ENCODE measurements at places on chromosomes 5 and 9.
A peak's percentile ranks its signal among the peaks of the same experiment; 100 is the strongest.

DNA sequence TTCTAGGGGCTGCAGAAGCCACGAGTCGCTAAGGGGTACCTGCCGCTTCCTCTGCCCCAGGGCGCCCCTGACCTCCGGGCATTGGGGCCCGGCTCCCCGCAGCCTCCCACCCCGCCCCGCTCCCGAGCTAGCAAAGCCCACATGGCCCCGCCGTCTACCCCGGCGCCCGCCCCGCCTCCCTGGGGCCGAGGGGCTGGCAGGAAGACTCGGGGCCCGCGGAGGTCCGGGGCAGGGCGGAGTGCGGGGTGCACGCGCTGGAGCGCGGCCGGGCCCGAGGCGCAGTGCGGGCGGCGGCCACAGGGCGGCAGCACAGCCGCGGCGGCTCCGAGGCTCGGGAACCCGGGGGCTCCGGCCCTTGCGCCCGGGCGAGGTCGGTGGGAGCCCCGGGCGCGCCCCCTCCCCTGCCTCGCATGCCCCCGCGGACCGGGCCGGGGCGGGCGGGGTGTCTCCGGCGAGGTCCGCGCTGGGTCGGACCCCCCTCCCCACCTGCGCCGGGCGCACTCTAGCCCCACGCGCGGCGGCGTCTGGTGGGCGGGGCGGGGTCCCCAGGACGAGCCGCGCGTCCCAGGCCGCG is 6.7 kb downstream of the NRARP start:
- H3K36me3 ChIP-seq = no peaks in the 10 kb centered on the region
- peaks cover 47% of the 10 kb centered on the region for H3K4me1 ChIP-seq
- peak overlapping the region; percentile 80 for H3K27ac ChIP-seq

- H3K36me3 ChIP-seq = no peaks in the 10 kb centered on the region
- no peaks in the 10 kb centered on the region for H3K4me1 ChIP-seq
- H3K4me3 ChIP-seq = no peak overlapping the region
- H3K27ac ChIP-seq = no peak overlapping the region
Observed at GRCh38 chr5:151569132-151570046, 21.7 kb downstream of the FAT2 start.

DNA sequence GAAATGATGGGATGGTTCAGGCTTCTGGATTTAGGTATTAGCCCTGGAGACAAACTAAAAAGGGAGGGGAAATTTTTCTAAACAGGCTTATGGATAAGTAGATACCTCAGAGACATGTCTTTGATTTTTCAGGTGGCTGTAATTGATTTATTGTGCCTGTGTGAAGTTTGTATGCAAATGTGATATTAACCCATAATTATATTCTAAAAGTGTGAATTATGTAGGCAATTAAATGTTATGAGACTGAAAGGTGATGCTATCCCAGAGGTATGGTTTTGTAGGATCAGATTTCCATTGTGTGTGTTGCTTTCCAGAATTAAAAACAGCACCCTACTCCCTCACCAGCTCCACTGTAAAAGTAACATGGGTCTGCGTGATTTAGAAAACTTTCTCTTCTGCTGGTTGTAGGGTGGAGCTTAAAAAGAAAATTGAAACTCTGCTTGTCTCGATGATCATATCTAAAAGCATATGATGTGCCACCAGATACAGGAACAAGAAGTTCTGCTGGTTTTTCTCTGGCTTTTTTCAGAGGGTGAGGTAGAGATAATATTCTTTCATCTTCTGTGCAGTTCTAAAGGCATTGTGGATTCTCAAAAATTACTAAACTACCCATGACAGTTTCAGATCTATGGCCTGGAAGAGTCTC is 71.8 kb upstream of the TAF11L2 start:
- DNase-seq = no peak
- H3K4me1 ChIP-seq = no peaks in the 10 kb centered on the region
- H3K27ac ChIP-seq = no peak overlapping the region
- no peaks in the 10 kb centered on the region for H3K27me3 ChIP-seq

- DNase-seq = no peak
- no peaks in the 10 kb centered on the region for H3K27me3 ChIP-seq
- H3K4me1 ChIP-seq = no peaks in the 10 kb centered on the region
- H3K36me3 ChIP-seq = no peaks in the 10 kb centered on the region
Observed at GRCh38 chr9:93173365-93174051, 10.4 kb upstream of the WNK2 start.

GRCh38 chr5:10590226-10590999 is 26.5 kb downstream of the ANKRD33B start:
- no peaks in the 10 kb centered on the region for H3K27me3 ChIP-seq
- no peaks in the 10 kb centered on the region for H3K36me3 ChIP-seq
- no peak for DNase-seq

DNA sequence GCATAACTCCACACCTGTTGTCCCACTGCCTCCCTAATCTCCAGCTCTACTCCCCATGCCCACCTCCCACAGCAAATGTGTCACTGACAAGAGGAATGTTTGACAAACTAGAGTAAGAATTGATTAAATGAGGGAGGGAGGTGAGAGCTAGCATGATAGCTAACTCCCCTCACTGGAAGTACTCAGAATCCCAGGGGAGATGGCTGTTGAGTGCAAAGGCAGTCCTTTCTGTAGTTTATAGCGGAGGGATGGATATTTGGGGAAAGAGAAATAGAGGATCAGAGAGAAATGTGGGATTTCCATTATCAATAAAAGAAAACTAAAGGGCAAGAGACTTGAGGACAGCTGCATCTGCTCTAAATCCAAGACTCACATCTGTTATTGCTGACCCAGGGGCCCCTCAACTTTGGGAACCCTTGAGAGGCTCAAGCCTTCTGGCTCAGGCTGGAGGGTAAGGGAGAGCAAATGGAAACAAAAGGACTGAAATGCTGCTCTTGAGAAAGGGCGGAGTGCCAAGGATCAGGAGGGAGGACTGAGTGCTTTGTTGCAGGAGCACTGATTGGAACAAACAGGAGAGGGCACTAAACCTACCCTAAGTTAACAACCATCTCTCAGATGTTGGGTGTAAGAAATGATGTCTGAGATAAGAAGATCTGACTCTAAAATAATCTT is 372.1 kb downstream of the NTRK2 start:
- no peak for DNase-seq
- no peaks in the 10 kb centered on the region for H3K27me3 ChIP-seq
- no peaks in the 10 kb centered on the region for H3K36me3 ChIP-seq
- H3K27ac ChIP-seq = peak overlapping the region; percentile 76

- H3K36me3 ChIP-seq = no peaks in the 10 kb centered on the region
- H3K27ac ChIP-seq = no peak overlapping the region
- no peaks in the 10 kb centered on the region for H3K27me3 ChIP-seq
Observed at GRCh38 chr9:121577166-121577565, 74.3 kb upstream of the DAB2IP start.

DNA sequence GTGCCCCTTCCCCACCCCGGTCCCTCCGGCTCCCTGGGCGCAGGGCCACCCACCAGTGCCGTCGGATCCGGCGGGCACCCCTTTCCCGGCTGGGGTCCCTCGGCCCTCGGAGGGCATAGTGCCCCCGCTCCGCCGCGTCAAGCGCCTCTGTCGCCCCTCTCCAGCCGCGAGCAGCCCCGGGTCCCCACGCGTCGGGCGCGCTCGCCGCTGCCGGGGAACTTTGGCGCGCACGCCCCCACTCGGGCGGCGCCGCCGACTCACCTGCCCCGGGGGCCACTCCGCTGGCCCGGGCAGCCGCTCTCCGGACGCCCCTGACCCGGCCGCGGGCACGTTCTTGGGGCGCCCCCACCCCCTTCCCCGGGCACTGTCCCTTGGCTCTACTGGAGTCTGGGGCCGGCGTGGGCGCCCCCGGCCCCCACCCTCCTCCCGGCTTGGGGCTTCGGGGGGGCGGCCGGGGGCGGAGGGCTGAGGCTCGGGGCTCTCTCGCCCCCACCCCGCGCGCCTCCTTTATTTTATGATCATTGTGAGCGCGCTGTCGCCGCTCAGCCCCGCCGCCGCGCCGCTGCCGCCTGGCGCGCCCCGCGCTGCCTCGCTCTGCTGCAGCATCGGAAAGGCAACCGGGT is 1.1 kb upstream of the FAM78A start:
- DNase-seq = no peak
- H3K4me1 ChIP-seq = no peaks in the 10 kb centered on the region
- no peaks in the 10 kb centered on the region for H3K36me3 ChIP-seq

DNA sequence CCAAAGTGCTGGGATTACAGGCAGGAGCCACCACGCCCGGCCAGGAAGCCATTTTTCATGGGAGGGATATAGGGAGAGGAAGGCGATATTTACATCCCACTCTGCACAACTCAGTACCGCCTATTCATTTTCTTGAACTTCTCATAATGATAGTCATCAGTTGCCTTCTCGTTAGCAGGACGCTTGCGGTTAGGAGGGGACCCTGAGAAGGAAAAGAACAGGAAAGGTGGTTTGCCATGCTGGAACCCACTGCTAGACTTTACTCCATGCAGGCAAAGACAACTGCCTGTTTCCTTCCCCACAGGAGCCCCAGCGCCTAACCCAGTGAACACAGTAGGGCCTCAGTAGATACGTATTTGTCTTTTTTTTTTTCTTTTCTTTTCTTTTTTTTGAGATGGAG is 4.1 kb upstream of the TOR1A start:
- peaks cover 11% of the 10 kb centered on the region for H3K36me3 ChIP-seq
- H3K27ac ChIP-seq = no peak overlapping the region
- H3K4me3 ChIP-seq = no peak overlapping the region
- H3K4me1 ChIP-seq = peaks cover 3% of the 10 kb centered on the region

DNA sequence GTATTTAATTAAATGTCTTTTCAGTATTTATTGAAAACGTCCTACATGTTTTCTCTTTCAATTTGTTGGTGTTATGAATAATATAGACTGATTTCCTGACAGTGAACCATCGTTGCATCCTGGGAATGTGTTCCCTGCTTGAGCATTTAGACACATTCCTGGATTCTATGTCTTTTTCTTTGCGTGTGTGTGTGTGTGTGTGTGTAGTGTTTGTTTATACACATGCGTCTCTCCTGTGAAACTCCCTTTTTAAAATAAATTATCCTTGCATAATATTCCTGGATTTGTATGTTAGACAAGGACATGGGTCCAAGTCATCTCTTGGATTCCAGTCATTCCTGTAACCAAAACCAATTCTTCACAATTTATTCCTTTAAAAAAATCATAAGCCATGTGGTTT is 153.4 kb downstream of the HSPA4 start:
- no peak overlapping the region for H3K27ac ChIP-seq
- H3K4me1 ChIP-seq = no peaks in the 10 kb centered on the region
- no peaks in the 10 kb centered on the region for H3K27me3 ChIP-seq
- no peaks in the 10 kb centered on the region for H3K36me3 ChIP-seq

DNA sequence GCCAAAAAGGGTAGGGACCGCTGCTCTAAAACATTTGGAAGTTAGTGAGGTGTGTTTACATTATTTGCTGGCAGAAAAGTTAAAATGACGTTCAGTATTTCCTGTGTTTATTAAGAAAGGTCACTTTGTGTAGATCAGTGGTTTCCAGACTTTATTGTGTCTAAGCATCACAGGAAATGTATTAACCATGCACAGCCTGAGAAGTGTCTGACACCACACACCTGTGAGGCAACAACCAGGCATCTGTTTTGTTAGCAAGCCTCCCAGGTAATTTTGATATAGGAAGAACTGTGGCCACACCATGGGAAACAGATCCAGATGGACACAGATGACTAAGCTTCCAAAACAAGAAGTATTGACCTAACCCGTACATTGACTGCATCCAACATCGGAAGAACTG is 12.0 kb downstream of the TTC1 start:
- no peak overlapping the region for H3K27ac ChIP-seq
- H3K27me3 ChIP-seq = no peaks in the 10 kb centered on the region
- H3K36me3 ChIP-seq = no peaks in the 10 kb centered on the region
- H3K4me1 ChIP-seq = no peaks in the 10 kb centered on the region
- H3K4me3 ChIP-seq = no peak overlapping the region

DNA sequence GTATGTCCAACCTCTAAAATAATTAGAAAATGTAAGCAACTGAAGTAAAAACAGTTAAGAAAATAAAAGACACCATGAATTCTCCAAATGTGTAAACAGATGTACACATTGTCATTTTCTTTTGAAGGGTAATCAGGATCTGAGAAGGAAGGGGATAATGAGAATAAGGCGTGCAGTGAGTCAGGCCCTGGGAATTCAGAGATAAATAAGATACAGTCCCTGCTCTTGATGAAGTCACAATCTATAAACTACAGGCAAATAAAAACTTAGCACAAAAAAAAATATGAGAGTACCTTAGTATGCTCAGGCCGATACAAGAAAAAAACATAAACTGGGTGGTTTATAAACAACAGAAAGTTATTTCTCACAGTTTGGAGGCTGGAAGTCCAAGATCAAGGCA is 315.3 kb downstream of the DNAH5 start:
- H3K4me1 ChIP-seq = no peaks in the 10 kb centered on the region
- DNase-seq = no peak
- H3K27me3 ChIP-seq = no peaks in the 10 kb centered on the region
- no peak overlapping the region for H3K4me3 ChIP-seq
- H3K36me3 ChIP-seq = no peaks in the 10 kb centered on the region

DNA sequence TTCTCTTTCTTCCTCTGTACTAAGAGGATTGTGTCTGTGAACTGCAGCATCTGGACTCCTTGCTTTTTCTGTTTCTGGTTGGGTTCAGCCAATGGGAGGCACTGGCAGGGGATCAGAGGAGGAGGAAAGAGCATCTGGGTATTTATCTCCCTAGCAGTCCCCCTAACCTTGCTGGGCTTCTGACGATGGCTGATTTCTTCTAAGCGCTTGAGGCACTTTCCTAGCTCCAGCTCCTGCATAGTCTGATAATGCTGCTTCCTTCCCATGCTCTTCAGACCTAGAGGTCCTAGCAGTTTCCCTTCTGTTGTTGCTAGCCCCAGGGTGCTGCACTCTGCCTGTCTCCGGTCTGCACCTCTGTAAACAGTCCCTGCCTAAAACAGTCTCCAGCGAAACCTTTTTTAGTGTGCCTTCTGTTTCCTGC is 225.1 kb downstream of the PDZD2 start:
- no peaks in the 10 kb centered on the region for H3K4me1 ChIP-seq
- H3K36me3 ChIP-seq = peaks cover 16% of the 10 kb centered on the region
- no peak for DNase-seq
- no peak overlapping the region for H3K4me3 ChIP-seq

DNA sequence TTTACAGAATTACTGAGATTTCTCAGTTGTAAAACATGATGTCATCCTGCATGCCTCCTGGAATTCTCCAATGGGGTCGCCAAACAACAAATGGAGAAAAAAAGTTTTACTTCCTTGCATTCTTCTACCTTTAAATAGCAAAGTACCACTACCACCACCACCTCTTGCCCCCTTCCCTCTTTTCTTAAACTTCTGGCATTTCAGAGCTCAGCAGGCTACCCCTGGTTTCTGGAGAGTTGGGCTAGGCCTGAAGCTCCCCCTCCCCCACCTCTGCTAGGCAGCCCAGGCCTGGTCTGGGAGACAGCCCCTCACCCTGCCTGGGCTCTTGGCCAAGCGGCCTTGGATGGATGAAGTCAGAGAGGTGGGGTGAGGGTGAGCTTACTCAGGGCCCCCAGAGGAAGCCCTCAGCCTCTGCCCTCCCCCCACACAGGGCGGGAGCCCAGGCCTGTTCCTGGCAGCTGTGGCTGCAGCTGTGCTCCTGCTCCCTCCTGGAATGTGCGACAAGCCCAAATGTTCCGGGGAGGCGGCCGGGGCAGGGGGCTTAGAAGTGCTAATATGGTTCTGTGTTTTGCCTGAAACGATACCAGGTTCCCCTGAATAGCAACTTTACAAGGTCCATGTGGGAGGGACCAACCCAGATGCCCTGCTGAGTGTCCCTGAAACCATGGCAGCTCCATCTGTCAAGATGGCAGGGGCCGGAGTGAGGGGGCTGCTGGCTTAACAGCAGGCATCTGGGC is 6.0 kb upstream of the CCIN start:
- H3K27me3 ChIP-seq = peaks cover 2% of the 10 kb centered on the region
- no peak overlapping the region for H3K4me3 ChIP-seq
- peak overlapping the region; percentile 79 for H3K27ac ChIP-seq

GRCh38 chr5:92687821-92688722 is 892.9 kb downstream of the NR2F1-AS1 start:
- H3K4me1 ChIP-seq = peaks cover 4% of the 10 kb centered on the region
- H3K4me3 ChIP-seq = peak overlapping the region; percentile 26
- H3K27ac ChIP-seq = peak overlapping the region; percentile 48
- H3K27me3 ChIP-seq = no peaks in the 10 kb centered on the region

All from tibial nerve (tissue), 4 donors.